NCI-H774 (cell line): ENCODE measurements at places on chromosomes 3 and 15.
A peak's percentile ranks its signal among the peaks of the same experiment; 100 is the strongest.

DNA sequence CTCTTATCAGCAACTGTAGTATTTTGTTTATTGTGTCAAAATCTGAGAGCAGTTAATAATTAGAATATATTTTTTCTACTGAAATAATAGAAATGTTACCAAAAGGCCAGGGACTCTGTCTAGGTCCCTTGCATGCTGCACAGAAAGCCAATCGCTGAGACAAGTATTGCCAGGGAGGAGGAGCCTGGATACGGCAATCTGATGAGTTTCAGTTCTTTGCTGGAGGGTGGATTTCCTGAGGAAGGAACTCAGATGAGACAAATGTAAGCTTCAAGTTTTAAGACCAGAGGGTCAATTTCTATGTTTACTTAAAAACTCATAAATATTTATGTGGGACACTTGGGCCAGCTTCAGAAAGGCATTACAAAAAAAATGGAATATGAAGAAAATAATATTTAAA is 252.2 kb downstream of the GABRG3 start:
- no peak for DNase-seq

DNA sequence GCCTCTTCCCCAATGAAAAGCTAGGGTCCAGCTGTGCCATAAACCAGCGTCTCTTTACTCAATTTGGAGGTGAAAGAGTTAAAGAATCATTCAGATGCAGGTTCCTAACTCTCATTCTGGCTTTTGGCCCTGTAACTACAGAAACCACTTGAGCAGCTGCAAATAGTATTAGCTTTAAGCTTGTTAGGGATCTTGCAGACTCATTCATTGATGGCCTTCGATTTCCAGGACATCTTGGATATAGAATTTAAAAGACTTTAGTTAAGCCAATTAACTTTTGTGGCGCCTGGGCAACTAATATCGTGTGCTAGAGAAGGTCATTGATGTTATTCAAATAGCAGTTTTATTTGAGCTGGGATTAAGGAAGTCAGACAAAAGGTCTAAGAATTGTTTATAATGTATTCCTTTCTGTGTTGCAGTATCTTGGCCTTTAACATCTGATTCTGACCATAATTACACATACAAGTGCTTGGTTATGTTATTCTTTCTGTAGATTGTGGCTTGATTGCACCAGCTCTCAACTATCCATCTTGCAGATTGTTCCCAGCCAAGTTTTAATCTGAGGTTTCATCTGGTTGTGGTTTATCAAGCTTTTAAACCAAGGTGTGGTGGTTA is 185.3 kb downstream of the CACNA2D3 start:
- DNase-seq: no peak

GRCh38 chr3:197680955-197681521 is 55.7 kb downstream of the RUBCN start:
- DNase-seq: no peak

DNA sequence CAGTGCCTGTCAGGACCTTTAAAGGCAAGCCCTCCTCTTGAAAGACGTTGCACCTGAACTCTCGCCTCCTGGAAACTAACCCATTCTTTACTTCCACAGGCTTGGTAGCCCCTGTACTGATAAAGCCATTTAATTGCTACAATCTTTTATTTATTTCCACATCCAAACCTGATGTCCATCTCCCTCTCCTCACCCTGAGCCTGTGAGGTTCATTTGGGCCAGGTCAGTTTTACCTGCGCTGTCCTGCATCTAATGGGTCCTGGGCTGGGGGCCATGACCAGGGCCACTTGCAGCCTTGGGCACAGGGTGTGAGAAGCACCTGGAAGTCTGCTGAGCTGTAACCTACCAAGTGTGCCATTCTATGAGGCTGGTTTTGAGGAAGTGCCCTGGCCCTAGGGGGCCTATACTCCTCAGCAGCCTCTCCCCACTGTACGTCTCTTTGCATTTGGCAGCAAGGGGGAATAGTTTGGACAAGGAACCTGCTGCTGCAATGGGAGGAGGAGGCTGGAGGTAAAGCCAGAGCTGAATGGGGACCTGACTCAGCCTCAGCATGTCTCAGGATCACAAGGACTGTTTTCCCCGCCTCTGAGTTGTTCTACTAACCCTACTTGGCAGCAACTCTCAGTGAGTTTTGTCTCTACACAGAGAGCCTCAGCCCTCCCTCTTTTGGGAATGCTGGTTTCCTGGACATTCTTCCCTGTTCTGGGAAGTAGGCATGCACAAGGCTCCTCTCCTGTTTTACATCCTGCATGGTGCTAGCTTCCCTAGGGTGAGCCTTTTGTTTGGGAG is 53.8 kb downstream of the WDR76 start:
- no peak for DNase-seq

GRCh38 chr3:38587548-38588131 is 61.8 kb downstream of the SCN5A start:
- DNase-seq: no peak

GRCh38 chr15:77034695-77035489 is 36.0 kb downstream of the TSPAN3 start:
- no peak for DNase-seq

DNA sequence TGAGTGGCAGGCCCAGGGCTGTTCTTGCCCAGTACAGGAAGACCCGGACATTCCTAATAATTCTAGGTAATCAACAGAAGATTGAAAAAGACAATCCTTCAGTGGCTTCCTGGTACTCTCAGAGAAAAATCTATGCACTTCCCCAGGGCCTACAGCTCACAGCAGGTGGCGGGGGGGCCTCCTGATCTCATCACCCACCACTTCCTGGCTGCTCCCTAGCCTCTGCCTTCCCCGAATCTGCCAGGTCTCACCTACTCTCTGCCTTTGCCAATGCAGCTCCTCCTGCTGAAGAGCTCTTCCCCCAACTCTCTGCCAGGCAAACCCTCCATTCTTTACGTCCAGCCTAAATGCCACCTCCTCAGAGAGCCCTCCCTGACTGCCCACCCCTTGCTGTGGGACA is 37.5 kb downstream of the EHD4 start:
- no peak for DNase-seq

GRCh38 chr15:91049378-91050127 is 27.2 kb upstream of the VPS33B start:
- peak; percentile 63 for DNase-seq

- DNase-seq: no peak
Observed at GRCh38 chr3:127384717-127385539, 97.1 kb upstream of the PRR20G start.

- DNase-seq: no peak
Observed at GRCh38 chr3:161672478-161672877, 175.9 kb downstream of the OTOL1 start.

- DNase-seq: no peak
Observed at GRCh38 chr3:39104961-39105686, 2.3 kb downstream of the GORASP1 start.

- DNase-seq: no peak
Observed at GRCh38 chr3:54681706-54682105, 246.2 kb downstream of the LRTM1 start.

DNA sequence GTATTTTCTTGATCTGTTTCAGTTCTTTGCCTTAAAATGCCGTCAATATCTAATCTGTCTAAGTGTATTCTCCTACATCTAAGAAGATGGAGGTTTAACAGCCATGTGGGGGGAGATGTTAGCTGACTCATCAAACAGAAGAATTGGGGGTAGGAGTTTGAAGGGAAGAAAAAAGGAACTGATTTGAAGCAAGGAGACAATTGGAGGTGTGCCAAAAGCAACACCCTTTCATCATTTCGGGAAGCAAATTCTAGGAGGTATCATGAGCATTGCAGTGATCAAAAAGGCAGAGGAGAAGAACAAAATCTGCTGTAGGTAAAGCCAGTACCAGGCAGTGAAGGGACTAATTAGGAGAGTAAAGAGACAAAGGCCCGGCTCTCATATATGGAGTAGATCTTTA is 337.3 kb upstream of the TBC1D5 start:
- DNase-seq: no peak

GRCh38 chr15:59349680-59350420 is 22.8 kb downstream of the MYO1E start:
- no peak for DNase-seq

DNA sequence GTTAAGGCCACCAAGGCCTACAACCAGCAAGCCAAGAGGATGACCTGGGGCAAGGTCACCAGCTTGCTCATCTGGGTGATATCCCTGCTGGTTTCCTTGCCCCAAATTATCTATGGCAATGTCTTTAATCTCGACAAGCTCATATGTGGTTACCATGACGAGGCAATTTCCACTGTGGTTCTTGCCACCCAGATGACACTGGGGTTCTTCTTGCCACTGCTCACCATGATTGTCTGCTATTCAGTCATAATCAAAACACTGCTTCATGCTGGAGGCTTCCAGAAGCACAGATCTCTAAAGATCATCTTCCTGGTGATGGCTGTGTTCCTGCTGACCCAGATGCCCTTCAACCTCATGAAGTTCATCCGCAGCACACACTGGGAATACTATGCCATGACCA is 3.6 kb downstream of the CXCR6 start:
- DNase-seq: no peak

DNA sequence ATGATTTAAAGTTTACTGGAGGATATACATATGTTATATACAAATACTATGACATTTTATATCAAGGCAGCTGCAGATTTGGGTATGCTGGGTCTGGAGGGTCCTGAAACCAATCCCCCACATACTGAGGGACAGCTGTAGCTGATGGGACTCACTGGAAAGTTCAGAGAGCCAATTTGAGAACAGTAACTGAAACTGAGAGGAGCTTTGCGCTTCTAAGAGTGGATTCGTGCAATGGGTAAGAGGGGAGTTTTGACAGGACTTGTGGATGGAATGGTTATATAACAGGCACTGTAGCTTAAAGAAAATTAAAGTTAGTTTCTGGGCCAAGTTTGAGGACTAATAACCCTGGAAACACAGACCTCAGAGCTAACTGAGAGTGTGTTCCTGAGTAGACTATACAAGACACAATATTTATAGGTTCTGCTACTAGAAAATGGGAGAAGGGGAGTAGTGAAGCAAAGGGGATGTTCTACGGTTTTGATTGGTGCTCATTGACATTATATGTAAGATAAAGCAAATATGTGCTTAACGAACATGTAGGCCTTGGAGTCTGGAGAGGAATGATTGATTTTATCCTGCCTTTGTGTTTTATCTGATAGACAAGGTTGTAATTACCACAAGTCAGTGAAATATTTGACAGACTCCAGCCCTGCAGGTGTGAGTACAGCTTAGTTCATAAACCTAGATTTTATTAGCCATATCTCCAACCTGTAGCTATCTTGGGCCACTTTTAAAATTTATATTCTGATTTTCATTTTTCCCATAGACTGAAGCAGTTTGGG is 4.8 kb upstream of the ZMAT3 start:
- DNase-seq: no peak

DNA sequence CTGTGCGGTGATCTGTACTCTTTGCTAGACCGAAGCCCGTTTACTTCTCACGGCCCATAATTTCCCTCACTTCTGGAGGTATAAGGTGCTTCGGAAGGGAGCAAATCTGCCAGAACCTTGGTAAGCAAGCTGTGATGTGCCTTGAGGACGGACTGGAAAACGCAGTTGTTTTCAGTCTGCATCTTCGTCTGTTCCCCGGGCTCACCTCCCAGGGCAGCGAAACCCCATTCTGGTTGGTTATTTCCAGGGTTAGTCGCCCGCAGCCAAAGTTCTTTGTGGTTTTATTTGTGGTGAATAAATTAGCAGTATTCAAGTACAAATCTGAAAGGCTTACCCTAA is 401 bp downstream of the RAMAC start:
- no peak for DNase-seq

DNA sequence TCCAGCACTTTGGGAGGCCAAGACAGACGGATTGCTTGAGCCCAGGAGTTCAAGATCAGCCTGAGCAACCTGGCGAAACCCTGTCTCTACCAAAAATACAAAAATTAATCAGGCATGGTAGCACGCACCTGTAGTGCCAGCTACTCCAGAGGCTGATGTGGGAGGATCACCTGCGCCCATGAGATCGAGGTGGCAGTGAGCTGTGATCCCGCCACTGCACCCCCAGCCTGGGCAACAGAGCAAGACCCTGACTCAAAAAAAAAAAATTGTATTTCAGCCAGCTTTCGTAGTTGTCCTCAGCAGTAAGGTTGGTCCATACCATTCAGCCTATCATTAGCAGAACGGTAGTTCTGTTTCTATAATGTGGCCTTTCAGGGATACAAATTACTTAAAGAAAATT is 66.6 kb upstream of the FURIN start:
- no peak for DNase-seq

DNA sequence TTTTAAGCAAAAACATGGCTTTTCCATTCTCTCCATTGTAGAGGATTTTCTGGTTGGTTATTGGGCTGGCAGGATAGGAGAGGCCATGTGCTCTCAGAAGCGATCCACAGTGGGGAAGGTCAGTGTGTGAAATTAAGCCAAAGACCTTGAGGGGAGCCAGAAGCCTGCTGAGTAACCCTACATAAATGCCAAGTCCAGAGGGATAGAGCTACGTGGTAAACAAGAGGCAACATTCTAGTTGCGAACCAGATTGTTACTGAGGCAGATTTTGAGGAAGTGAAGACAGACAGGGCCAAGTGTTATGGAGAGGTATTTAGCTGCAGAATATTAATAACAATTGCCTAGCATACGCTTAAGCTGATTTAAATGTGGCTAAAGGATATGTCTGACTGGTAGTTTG is 592.8 kb upstream of the GBE1 start:
- no peak for DNase-seq

DNA sequence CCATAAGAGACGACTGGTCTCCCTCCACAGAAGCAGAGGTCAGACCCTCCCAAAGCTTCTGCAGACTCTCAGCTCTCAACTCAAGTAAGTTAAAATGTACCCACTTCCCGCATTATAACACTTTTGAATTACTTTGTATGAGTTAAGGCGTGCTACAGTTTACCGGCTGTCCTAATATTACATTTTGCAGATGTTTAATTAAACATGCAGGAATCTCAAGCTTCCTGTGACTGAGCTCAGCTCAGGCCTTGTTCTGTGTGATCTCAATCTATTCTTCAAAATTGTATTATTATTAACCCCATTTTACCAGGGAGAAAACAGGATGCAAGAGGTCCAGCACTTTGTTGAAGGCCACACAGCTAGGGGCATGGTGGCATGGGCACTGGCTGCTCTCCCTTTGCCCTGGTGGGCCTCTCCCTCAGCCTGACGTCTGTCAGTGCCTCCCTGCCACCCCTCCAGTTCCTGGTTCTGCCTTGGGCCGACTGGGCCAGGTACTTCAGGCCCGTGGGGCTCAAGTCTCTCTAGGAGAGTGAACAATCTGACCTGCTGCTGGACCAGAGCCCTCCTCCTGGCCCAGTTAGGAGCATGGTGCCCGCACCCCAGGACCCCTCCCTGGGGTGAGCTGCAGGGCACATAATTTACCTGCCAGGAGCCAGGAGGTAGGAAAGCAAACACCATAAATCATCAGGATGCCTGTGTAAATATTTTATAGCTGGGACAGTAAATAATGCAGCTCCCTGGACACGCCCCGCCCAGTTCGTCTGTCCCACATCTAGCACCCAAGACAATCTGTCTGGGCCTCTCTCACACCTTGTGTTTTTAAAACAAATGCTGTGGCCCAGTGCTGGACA is 14.9 kb upstream of the RFT1 start:
- peak; percentile 40 for DNase-seq

DNA sequence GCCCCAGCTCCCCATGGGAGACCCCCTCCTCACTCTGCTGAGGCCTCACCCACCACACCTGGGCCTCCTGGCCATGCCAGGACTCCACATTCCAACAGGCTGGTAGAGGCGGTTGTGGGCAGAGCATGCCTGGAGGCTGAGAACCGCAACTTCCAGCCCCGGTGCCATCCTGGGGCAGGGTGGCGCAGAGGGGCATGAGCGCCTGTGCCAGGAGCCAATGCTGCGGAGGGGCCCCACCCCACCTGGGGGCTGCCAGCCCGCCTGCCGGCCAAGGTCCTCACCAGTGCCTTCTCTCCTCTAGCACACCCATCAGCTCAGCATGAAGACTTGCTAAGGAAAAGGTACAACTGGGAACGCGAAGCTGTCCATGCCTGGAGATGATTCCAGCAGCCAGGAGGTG is 34.3 kb upstream of the SLC6A6 start:
- DNase-seq: no peak
